ENCODE measurements at places on chromosomes 4 and X.

DNA sequence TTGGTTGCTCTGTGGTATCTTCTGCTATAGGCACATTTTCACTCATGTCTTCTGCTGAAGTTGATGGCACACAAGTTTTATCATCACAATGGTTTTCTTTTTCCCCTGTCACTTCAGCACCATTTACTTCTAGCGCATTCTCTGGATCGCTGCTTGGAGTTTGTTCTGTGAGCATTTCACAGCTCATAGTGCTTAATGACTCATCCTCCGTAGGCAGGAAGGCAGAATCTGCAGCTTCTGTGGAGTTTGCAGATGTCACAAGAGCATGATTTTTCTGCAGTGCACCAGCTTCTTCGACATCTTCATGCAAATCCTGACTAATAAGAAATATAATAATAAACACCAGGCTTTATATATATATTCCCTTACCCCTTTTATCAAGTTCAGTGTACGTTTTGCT, 83.6 kb downstream of the CHM start:
- no peak for DNase-seq

GRCh38 chr4:177451108-177451500, 8.9 kb upstream of the AGA start:
- DNase-seq: no peak

- DNase-seq: no peak
Observed at GRCh38 chr4:138056541-138056940, 185.6 kb downstream of the SLC7A11 start.

DNA sequence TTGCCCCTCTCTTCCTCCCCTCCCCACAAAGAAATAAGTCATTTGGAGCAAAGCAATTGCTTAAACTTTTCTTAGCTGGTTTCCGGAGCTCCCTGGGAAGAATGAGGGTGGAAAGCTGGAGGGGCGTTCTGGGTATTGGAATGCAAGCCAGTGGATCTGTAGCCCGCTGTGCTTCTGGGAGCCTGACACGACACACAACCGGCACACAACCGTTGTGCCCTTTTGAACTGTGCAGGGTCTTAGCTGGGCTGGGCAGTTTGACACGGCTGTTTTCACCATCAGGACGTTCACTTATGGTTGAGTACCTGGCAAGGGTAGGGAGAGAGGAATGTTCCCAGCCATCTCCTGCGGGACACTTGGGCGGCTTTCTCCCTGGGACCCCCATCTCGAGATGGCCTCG, 38.3 kb downstream of the SHROOM2 start:
- DNase-seq: no peak

DNA sequence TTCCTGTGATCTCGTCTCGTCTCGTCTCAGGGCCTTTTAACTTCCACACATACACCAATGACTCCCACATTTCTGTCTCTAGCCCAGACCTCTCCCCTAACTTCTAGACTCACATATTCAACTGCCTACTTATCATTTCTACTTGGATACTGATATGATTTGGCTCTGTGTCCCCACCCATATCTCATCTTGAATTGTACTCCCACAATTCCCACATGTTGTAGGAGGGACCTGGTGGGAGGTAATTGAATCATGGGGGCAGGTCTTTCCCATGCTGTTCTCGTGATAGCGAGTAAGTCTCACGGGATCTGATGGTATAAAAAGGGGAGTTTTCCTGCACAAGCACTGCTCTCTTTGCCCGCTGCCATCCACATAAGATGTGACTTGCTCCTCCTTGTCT, 8.9 kb downstream of the PHKA2 start:
- no peak for DNase-seq

DNA sequence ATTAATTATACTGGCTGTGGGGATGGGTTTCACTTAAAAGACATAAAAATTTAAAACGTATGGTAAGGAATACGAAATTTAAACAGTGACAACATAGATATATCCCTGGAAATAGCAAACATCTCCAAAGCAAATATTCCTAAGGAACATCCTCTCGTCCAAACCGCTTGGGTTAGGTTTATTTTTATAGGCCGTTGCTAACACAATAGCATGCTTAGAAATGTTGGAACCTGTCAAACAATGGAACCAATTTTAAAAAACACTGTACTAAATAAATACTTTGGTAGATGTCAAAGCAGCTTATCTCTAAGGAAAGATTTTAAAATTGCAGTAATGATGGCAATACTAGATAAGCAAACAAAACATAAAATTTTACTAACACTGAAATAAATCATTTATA, 45.4 kb downstream of the SEC24D start:
- DNase-seq: no peak

- no peak for DNase-seq
Observed at GRCh38 chrX:13283512-13283911, 36.3 kb downstream of the ATXN3L start.
